ENCODE measurements at places on chromosomes 7 and 10.

DNA sequence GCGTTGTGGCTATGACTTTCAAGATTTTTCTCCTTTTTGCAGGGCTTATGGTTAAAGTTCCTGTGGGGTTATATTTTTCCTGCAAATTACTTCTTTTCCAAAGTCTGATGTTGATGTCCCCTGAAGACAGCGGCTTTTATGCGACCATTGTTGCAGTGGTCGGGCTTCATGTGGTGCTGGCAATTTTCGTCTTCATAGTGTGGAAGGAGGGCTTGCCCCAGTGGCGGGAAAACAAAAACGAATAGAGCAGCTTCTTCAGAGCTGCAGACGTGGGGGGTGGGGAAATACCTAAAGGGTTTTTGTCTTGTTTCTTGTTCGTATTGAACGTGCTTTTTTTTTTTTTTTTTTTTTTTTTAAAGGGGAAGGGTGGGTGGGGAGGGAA is 53.8 kb downstream of the MCMBP start:
- peak; percentile 31 for DNase-seq

- DNase-seq, result no peak
Measured at GRCh38 chr7:122040147-122040546, 103.9 kb downstream of the AASS start.

DNA sequence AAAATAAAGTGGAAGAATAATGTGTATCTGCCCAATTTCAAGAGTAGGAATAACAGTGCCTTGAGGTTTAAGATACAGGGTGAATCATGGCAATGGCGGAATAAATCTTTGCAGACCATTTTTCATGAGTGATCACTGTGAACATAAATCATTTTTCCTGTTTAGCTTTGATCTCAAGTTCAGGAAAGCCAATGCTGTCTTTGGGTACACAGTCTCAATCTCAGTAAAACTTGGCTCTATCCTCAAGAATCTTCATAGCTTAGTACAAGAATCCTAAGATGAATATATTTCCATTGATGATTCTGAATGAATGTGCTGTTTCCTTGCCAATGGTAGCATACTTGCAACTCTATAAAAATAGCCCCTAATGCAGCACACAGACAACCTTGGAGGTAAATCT is 6.8 kb downstream of the NAMPT start:
- DNase-seq, result no peak

GRCh38 chr7:120703585-120704240 is 154.2 kb downstream of the TSPAN12 start:
- DNase-seq, result no peak

GRCh38 chr10:43120116-43120928 is 17.9 kb upstream of the CSGALNACT2 start:
- DNase-seq, result no peak

GRCh38 chr7:79930604-79931003 is 204.0 kb upstream of the GNAI1 start:
- DNase-seq, result peak; percentile 8

DNA sequence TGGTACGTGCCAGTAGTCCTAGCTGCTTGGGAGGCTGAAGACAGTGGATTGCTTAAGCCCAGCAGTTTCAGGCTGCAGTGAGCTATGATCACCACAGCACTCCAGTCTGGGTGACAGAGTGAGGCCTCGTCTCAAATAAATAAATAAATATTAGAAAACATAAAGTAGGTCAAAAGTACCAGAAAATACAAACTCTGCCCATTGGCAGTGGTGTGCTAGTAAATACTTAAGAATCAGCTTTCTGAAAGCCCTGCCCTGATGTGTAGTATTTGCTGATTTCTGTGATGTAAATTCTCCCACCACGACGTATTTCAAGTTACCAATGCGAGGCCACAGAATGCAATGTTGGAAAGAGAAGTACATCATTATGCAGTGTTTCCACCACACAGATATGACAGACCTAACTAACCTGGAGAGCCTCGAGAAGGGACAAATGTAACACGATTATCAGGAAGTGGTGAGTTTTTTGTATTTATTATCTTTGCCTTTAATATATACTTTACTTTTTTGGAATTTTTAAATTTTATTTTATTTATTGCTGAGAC is 11.8 kb upstream of the MAP3K8 start:
- DNase-seq, result no peak

DNA sequence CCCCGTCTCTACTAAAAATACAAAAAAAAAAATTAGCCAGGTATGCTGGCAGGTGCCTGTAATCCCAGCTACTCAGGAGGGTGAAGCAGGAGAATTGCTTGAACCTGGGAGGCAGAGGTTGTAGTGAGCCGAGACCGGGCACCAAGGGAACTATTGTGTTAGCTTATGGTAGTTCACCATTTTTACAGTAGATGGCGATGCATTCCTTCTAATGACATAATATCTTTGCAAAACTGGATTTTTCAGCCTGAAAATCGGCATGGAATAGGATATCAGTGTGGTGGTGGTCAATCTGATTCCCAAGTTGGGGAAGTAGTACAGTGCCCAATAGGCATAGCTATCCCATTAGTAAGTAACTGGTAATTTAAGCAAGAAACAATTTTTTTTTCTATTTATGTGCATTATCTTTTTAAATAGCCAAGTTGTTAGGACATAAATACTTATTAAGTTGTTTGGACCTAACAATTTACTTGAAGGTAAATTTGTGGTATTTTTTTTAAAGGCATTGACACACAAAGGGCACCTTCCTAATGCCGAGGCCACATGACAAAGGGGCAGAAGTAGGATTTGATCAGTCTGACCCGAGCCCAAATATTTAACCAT is 17.6 kb upstream of the IMPDH1 start:
- DNase-seq, result peak; percentile 61

DNA sequence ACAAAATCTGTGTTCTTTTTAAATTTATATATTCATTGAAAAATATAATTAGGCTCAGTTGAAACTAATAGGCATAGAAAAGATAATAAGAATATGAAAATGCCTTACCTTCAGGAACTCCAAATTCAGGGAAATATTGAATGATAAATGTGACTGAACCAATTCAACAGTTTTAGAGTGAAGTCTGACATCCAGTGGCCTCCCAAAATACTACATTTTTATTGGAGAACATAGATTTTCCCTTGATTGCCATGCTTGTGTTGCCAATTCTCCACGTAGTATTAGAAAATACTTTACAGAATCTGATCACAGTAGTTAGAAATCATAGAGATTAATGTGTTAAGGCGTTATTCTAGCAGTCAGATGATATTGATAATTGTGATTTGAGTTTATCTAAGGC is 1246.7 kb downstream of the GATA3 start:
- peak; percentile 18 for DNase-seq

DNA sequence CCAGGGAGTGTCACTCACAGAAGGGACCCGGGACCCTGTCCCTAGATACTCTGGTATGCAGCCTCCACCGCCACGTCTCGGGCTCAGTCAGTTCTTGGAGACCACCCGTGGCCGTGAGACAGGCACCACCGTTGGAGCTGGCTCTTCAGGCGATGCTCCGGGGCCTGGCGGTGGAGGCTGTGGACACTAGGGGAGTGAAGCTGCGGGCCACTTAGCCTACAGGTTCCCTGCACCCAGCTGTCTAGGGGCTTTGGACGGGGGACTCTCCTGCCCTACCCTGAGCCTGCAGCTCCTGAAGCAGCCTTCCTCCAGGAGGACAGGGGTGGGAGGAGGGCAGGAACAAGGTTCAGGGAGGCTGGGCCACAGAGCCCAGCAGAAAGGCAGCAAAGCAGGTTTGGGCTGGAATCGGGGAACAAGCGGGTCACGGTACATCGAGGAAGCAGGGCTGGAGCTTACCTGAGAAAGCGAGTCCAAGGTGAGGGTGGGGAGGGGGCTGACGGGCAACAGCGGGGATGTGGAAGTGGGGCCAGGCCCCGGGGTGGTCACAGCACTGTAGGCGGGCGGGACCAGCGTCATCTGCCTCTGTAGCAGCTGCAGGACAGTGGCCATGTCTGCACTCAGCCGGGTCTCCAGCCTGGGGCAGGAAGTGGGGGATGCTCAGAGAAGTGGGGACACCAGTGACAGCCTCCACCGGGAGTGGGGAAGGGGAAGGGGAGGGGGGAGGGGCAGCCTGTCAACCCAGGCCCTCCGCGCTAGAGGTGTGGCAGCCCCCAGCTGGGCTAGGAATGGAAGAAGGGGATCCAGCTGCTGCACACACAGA is 31.5 kb downstream of the KCNH2 start:
- DNase-seq, result no peak

GRCh38 chr7:105112440-105113418 is 98.7 kb downstream of the KMT2E start:
- no peak for DNase-seq

DNA sequence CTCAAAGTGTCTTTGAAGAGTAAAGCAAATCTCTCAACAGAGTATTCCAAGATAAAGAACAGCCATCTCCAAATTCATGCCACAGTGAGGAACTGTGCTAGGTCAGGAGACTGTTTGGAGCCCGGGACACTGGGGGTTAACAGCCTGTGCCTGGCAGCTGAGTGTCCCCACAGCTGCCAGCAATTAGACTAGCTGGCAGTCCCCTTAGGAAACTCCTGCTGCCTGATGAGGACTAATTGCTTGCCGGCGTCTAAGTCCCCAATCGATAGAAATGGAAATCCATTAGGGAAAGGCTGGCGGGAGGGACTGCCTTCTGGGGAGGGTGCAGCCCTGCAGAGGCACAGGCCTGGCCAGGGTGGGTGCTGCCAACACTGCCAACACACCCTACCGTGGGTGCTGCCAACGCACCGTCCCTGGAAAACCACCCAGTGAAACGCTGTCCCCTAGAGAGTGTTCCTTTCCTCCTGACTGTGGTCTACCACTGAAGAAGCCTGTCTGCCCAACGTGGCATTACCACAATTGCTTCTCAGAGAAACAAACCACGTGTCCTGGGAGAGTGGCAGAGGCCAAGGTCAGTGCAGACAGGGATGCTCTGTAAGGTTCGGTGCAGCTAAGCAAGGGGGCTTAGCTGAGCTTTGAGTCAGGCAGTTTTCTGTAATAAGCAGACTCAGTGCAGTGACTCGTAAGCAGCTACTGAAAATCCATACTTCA is 60.8 kb downstream of the XRCC2 start:
- no peak for DNase-seq

DNA sequence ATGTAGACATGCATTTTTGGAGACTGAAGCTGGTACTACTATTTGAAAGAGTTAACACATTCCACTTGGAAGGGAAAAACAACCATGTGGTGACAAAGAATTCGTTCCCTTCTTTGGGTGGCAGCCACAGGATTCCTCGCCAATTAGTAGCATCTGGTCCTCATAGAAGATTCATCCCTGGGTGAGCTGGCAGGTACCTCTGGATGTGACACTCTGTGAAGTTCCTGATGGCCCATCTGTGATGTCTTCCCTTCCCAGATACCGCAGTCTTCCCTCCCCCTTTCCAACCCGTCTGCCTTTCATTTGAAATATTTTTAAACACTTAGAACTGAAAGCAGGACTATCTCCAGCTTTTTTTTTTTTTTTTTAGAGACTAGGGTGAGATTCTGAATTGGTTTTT is 569.5 kb downstream of the TYW1 start:
- peak; percentile 16 for DNase-seq

DNA sequence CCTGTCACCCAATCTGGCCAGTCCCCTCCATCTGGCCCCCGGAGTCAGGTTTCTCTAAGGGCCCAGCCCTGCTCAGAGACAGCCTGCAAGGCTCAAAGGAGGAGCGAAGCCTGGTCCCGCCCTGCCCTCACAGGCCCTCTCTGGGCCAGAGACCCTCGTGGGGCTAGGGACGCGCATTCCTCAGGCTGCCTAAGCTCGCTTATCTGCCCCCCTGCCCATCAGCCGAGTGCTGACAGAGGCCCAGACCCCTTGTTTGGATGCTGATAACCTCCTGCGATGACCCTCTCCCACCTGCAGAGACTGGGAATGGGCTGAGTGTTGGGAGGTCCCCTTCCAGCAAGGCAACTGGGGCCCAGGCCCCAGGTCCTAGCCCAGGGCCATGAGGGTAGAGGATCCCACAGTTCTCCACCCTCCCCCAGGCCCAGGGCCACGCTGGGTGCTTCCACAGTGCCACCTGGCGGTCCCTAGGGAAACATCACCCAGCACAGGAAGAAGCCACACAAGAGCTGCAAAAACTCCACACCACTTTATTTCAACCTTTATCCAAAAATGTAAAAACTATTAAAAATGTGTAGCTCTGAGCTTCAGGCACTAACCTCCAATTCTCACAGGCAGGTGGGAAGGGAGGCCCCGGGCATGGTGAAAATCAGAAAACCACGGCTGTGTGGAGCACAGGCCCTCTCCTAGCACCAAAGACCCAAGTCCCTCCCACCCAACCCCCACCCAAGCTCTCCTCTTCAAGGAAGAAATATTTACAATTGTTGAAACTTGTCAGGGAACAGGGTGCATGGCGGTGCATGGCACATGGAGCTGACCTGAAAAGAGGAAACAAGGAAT is 2.2 kb downstream of the NPM3 start:
- peak; percentile 61 for DNase-seq

DNA sequence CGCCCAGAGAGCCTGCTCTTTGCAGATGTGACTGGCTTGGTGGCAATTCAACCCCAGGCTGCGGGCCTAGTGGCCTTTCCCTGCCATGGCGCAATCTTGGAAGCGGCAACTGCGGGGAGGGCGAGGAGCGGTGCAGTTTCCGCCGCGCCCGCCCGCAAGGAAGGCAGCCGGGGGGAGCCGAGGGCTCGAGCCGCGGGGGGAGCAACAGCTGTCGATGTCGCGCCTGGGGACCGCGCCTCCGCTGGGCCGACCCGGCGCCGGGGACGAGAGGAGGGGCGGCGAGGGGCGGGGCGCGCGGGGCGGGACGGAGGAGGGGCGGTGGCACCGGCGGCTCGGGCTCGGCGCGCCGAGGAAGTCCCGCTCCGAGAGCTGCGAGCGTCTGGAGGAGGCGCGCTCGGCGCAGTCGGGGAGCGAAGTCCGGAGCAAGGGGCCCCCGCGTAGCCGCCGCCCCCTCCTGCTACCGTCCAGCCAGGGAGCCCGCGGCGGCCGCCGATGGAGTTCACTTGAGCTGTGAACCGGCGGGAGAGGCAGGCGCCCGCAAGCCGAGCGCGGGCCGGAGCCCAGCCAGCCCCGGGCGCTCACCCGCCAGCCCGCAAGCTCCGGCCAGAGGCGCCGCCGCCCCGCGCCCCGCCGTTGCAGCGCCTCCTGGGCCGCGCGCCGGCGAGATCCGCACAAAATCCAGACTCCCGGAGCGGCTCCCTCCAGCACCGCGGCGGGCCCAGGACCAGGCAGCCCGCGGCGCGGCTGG is 438.1 kb upstream of the GALNT17 start:
- peak; percentile 78 for DNase-seq

DNA sequence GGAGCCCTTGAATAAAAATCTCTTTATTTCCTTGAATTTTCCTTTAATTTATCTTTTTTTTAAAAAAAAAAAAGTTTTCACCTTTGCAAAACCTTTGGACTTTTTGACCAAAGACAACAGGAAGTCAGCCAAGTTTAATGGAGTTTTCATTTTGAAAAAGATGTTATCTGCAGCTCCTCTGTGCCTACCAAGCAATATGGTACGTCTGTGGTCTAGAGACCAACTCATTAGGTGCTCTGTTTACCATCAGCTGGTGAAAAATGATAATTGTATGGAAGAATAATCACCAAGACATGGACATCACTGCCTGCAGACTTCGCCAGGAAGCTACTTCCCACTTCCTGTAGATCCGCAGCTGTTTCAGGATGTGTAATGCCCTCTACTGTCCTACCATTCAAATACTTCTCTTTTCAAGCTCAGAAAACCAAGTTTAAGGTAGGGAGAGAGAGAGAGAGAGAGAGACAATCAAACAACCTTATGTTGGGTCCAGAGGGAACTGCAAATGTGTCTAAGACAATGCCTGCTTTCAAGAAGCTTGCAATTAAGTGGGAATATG is 18.7 kb downstream of the PLXNA4 start:
- DNase-seq, result peak; percentile 25

GRCh38 chr7:102925976-102926782 is 13.4 kb downstream of the LRRC17 start:
- peak; percentile 64 for DNase-seq

GRCh38 chr7:84331616-84332015 is 137.0 kb upstream of the SEMA3A start:
- peak; percentile 3 for DNase-seq

- DNase-seq, result no peak
Measured at GRCh38 chr7:52726986-52727385, 308.4 kb upstream of the POM121L12 start.

Measured in fibroblast of skin of scalp (primary cell).